Right renal pelvis (tissue), 4 donors: ENCODE measurements at places on chromosomes 4 and X. TPM values are rescaled to one million over a fixed set of nuclear protein-coding genes. Genes with fewer than 3 reads are reported as not detected.
A peak's percentile ranks its signal among the peaks of the same experiment; 100 is the strongest.

DNA sequence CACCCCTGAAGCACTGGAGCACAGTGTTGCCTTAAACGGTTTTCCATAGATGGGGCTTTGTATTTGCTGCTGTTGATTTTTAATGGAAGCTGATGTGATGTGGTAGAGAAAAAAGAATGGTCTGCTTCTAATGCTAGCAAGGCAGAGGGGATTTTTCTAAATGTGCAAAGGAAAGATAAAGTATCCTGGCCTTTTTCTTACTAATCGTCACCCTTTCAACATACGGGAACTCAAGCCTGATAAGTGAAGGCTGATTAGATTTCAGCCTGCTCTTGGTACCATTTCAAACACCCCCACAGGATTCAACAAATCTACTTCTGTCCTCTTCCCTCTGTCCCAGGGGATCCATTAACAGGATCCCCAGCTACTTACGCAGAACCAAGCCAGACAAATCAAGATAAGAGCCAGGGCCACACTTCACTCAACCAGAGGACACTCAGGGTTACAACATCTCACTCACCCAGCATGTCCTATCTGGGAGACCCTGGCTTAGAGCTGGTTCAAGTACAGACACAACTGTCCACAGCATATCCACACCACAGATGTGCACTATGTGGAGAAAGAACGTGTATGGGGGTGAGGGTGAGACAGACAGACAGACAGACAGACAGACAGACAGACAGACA is 180.0 kb downstream of the SH3KBP1 start:
- no peak for DNase-seq

The AFF1 gene
- polyA plus RNA-seq: 49.4 TPM

The ATP1B4 gene
- polyA plus RNA-seq: 0.07 TPM

The CT45A5 gene
- polyA plus RNA-seq: not detected

GRCh38 chrX:21374163-21374993 is at the start of gene CNKSR2:
Gene CNKSR2, plus strand, starts transcription at chrX:21374418. Its CDS starts 480 bp downstream, at chrX:21374898.
- DNase-seq: no peak

DNA sequence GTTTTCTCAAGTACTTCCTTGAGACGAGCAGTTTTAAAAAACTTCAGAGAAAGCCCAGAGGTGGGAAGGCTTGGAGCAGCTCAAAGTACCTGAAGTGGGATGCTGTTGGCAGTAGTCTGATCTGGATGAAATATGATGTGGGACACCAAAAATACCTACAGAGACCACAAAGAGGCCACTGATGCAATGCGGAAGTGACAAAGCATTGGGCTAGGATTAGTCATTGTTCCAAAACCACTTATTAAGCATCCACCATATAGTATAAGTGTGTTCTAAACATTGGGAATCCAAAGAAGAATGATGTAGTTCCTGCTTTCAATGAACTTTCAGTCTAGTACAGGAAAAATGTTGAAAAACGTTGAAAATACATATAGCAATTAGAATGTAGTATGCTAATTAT is 386.1 kb upstream of the CNKSR2 start:
- DNase-seq: no peak

DNA sequence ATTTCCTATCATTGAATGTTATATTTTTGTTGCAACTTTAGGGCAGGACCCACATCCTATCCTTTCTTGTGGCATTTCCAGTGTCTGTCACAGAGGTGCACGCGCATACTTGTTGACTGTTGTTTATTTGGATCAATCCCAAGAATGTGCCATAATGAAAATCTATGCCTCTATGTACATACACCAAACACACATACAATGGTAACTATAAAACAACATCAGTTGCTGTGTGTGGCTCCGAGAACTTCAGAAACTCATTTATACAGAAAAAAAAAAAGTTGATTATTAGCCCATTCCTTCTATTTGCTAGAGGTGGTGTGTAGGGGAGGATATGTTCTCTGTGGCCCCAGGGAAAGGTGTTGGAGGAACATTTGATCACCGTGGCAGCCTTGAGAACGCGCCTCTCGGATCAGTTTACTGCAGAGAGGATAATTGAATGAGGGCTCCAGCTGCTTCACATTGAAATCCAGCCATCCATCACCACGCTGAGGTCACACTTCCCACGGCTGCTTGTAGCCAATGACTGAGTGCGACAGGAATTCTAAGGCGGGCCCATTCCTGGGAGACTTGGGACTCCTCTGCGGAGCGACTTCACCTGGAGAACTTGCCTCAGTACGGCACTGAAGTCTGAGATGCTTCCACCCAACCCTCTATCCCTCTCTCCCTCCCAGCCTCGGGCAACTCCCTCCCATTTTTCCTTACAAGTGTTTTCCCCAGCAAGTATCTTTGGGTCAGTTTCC is 19.5 kb downstream of the SMPX start:
- peak; percentile 38 for DNase-seq

The LRIT3 gene
- polyA plus RNA-seq: 0.31 TPM

DNA sequence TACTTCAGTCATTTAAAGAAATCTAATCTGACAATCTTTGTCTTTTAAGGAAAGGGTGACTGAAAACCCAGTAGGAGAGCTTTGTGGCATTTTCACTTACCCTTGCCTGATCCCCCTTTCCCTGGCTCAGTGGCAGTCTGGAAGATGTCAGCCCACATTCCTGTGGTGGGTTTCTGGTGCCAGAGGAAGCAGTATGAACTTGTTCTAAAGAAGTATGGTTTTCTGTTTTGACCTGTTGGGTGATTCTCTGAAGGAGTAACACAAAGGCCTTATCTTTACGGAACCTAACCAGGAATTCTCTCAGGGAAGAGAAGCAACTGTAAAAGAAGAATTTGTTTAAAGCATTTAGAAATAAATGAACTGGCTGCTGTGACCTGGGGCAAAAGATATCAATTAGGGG is 41.9 kb downstream of the BMP15 start:
- DNase-seq: no peak

GRCh38 chr4:152247271-152247975 is 288.5 kb downstream of the FBXW7 start:
- no peak for DNase-seq

DNA sequence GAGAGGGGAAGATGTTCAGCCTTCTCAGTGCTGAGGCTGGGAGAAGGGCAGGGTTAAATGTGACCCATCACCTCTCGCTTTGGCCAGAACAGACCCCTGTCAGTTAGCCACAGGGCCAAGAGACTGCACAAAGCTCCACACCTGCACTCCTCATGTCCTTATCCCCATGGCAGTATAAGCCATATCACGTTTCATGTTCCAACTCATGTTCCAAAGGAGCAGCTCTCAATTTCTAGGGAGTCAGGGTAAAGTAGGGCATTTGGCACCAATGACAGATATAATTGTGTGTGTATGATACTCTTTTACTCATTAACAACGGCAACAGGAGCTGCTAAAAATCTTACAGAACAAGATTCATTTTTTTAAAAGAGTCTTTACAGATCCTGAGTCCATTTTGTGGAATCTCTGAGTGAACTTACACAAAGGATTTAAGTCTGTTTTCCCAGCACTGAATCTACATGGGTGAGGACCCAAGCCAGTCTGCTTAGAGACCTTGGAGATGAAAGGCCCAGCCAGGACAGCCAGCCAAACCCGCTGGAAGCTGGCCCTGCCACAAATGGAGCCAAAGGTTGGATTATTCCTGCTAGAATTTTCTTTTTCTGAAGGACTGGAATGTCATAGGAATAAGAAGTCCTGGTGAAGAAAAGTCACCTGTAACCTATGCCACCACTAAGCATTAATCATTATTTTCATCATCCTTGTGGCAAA is 129.1 kb upstream of the SMAD1 start:
- no peak for DNase-seq

The L1CAM gene
- polyA plus RNA-seq: 46.4 TPM

DNA sequence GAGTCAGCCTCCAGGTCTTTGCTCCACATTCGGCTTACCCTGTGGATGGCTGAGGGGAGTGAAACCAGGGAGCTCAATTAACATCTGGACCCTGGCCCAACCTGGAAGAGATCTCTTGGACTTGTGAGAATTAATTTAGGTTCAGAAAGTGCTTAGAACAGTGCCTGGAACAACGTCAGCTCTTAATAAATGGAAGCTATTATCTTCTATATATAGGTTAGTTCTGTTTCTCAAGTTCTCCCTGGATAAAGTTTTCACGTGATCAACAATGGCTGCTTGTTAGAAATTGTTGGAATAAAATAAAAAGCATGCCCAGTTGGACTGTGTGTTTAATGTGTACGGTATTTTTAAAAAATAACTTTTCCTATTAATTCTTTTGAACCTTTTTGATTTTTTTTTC is 80.8 kb downstream of the TRIML1 start:
- no peak for DNase-seq

The GPRIN3 gene
- polyA plus RNA-seq: 6.6 TPM

DNA sequence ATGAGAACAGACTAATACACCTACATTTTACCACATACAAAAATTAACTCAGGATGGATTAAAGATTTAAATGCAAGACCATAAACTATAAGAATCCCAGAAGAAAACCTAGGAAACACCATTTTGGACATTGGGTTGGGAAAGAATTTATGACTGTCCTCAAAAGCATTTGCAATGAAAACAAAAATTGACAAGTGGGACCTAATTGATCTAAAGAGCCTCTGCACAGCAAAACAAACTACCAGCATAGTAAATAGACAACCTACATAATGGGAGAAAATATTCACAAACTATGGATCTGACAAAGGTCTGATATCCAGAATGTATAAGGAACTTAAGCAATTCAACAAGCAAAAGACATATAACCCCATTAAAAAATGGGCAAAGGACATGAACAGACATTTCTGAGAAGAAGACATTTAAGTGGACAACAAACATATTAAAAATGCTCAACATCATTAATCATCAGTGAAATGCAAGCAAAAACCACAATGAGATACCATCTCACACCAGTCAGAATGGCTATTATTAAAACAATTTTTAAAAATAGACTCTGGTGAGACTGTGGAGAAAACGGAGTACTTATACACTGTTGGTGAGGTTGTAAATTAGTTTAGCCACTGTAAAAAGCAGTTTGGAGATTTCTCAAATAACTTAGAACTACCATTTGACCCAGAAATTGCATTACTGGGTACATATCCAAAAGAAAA is 221.7 kb upstream of the DIPK2B start:
- no peak for DNase-seq

DNA sequence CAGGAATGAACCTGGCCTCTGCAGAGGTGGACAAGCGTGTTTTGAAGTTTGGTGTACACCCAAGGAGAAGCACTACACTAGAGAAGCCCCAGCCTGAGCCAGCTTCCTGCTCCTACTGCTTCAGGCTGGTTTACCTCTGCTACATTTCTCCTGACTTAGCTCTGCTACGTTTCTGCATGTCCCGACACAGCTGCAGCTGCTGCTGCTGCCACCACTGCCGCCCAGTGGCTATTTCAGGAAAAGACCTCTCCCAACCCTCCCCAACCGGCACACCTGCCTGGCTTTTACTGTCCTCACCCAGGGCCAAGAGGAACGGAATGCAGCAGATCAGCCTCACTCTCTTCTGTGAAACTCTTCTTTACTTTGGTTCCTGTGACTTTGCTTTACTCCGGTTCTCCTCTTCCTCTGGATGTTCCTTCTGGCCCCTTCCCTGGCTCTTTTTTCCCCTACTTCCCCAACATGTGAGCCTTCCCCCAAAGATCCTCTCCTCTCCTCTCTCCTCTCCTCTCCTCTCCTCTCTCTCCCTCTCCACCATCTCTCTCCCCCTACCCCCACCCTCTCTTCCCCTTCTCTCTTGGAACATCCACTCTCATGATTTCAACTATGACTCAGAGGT is 3.1 kb upstream of the P2RY4 start:
- DNase-seq: peak; percentile 0

DNA sequence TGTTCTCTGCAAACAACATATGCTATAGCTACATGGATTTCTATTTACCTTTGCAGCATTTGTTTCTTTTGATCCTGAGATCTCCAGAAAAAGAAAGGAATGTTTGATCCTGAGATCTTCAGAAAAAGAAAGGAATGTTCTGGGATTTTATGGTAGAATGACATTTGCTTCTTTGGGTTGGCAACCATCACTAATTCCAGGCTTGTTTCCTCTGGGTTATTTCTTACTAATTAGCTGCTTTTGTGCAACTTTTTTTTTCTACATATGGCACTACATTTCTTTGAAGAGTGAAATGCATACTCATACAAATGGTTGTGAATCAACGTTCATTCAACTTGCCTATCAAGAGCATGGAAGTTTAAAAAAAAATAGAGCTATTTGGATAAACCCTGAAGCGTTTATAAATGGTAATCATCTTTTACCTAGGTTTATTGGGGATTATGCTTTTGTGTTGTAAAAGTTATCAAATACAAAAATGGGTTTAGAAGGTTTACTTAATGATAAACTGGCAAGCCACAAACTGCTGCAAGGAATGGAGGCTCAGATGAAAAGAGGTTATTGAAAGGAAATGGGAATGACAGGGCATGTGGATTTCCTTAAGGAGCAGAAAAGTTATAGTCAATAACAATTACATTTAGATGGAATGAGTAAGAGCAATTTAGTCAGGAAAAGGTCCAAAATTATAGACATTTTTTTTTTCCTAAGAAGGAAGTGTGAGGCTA is 95.6 kb upstream of the PCDH18 start:
- DNase-seq: no peak

GRCh38 chrX:997631-998137 is 214.8 kb downstream of the CRLF2 start:
- DNase-seq: no peak

DNA sequence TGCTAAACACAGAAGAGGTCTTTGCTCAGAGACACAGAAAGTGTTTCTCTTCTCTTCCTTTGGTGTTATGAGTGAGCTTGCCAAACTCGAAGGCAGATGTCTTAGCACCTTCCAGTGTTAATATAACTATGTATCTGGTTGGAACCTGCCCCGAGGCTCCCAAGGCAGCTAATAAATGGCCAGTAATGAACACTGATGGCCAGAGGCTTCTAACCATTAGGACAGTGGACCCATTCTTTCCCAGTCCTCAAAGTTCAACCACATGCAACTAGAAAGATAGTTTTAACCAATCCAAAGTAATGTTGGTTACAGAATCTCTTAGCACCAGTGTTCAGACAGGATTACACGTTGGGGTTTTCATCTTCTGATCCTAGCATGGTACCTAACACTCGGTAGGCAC is 42.7 kb upstream of the JADE1 start:
- DNase-seq: no peak

DNA sequence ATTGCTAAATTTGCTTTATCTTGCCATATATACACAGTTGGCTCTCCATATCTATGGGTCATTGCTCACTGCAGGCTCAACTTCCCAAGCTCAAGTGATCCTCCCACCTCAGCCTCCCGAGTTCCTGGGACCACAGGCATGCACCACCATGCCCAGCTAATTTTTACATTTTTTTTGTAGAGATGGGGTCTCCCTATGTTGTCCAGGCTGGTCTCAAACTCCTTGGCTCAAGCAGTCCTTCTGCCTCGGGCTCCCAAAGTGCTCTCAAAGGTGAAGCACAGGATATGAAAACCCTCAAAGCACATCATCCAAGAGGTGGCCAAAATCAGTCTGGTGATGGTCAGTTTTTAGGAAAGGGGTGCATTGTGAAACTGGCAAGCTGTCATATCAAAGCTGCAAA is 11.8 kb downstream of the CDS1 start:
- no peak for DNase-seq

The SLC10A6 gene
- polyA plus RNA-seq: 0.11 TPM

DNA sequence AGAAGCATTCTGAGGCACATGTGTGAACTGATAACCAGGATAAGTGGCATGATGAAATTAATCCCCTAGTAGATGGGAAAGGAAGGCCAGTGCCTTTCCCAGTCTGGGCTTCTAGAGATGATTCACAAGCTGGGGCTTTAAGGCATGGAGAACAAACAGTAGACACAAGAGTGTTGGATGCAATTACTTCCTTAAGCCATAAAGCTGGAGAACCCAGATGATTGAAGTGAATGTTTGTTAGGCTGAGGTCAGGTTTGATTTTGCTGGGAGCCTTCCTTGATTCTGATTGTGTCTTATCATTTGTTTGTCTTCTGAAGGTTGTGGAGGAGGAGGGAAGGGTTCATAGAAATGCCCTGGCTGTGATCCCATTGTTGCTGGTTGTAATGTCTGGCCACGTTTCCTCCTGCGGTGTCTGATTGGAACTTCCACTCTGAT is 125.2 kb downstream of the NHS start:
- DNase-seq: no peak
